ENCODE measurements at places on chromosomes 4 and X.

- DNase-seq = no peak
These were observed 61.6 kb upstream of the KIT start for GRCh38 chr4:54596201-54596600.

DNA sequence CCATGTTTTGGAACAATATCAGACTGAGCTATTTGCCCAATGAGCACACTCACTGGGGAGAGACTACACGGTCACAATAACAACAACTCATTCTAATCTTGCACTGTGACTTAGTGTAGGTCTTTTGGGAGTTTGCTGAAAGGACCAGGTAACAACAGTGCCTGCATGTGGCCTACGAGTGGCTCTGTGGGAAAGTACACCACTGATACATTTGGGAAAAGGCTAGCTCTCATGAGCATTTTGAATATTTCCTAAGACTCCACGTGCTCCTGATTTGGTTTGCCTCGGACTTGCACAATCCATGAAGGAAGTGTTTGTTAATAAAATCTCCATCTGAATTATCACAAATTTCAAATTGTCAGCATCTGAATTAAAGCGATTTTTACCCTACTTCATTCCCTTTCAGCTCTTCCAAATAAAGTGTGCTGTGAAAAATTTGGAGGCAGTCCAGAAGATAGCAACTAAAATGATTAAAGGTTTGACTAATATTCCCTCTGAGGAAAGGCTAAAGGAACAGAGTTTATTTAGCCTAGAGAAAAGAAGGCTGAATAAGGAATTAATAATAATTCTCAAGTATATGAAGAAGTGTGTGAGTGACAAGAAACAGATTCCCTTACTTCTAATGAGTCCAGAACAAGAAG lies 406.4 kb downstream of the PPARGC1A start:
- no peak for DNase-seq

DNA sequence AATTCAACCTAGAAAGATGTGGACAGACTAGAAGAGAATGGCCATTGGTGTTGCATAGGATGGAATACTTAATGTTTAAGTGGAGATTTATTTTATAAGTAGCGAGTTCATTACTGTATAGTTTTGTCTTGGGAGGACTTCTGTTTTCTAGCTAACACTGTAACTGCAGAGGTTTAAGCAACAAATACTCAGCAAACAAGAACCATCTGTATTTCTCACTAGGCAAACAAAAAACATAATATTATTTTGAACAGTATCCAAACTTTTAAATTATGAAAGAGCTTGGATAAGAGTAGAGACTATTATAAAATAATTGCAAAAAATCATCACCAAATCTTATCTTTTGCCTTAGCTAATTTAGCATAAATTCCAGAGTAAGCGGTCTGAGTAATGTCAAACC lies 121.1 kb downstream of the GLRA3 start:
- DNase-seq = no peak

DNA sequence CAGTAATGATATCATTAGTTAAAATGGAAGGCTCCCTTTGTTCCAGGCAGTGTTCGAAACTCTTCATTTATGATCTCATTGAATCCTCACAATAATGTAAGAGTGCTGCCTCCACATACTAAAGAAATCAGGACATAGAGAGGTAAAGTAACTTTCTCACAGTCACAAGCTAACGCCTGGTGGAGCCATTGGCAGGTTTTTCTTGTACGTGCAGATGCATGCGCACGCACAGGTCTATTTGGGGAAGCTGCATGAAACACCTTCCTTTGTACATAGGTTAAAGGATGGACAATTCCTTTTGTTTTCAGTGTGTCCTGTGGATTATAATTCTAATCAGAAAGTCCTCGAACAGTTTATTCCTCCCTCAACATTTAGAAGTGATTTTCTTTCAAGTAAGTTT lies 176.2 kb downstream of the RAPGEF2 start:
- DNase-seq = no peak

DNA sequence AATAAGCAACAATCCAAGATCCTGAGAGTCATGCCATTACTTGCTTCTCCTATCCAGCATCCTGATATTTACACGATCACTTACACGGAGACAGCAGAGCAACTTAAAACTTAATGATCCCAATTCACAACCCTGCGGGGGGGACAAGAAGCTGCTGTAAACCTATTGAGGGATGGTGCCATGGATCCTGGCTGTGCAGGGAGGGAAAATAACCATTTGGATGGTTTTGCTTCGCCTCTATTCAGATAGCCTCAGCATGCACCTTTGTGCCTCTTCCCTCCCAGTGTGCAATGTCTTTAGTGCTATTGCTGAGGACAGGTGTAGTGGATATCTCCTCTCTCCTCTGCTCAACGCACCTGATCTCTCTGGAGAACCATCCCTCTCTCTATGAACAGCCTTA lies 89.7 kb upstream of the PPARGC1A start:
- no peak for DNase-seq

DNA sequence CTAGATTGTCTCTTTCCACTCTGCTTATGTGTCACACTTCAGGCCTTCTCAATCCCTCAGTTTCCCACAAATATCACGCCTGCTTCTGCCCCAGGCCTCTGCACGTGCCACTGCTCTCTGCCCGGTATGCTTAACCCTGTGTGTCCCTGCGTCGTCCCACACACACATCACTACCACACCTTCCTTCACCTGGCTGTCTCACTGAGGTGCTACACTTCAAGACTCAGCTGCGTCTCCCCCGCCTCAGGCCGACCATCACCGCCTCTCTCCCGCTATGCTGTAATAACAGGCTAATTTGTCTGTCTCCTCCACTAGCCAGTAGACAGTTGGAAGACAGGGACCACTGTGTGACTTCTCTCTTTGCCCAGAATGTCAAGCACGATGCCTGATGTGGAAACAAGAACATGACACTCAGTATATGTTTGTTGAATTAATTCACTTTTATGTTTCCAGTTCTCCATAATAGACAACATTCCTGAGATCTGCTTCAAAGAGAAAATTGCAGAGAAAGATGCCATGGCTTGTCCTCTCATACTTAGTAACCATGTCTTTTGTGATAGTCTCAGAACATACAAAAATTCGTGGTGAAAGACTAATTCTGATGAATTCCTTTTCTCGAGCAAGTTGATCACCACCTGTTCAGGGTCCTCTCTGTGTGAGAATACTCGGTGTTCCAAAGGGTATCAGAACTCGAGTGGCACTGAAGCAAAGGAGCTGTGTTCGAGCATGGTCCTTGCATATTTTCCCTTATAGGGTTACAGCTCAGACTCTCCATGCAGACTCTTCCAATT lies 54.2 kb downstream of the AFAP1 start:
- DNase-seq = no peak

- DNase-seq = no peak
These were observed 67.4 kb downstream of the VCX2 start for GRCh38 chrX:8103655-8104054.

GRCh38 chrX:120242813-120243212 lies 7.8 kb upstream of the ZBTB33 start:
- DNase-seq = no peak

GRCh38 chrX:57177070-57177469 lies 39.9 kb upstream of the SPIN2A start:
- DNase-seq = no peak

Data from fibroblast of skin of left quadriceps (primary cell).